ENCODE measurements at places on chromosomes 16 and 17.

- no peak for DNase-seq
Observed at GRCh38 chr16:88369447-88370008, 13.2 kb upstream of the ZNF469 start.

DNA sequence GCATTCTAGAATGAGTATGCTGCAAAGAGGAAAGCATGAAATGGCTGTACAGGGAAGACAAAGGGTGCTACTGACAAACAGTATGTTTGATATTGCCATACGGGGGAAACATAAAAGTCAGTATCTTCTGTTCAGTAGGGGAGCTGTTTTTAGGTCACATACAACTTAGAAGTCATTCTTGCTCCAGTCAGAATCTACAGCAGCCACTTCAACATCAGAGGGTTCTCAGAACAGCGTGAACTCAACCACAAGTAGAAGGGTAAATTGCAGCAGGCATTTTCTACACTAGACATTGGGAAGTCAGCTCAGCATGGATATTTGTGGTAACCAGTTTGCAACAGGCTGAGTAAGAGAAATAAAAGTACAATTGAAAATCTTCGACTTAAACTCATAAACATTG, 1241.8 kb upstream of the GOT2 start:
- DNase-seq, result no peak

DNA sequence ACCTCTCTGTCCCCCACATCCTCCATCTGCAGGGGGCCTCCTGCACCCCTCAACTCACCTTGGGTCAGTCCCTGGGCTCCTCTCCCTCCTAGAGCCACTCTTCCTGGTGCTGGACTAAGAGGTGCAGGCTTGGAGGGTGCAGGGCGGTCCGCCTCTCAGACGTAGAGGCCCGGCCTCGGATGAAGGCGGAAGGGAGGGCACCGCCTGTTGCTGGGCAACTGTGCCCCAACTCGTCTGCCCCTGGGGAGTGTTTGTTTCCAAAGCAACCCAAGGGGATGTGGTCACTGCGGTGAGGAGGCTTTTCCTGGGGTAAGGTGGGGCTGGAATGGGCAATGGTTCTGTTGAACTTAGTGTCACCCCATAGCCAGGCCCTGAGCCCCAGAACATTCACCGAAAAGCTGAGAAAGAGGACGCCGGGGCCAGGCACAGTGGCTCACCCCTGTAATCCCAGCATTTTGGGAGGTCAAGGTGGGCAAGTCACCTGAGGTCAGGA, at the start of gene C16orf54:
Gene C16orf54 (minus strand): TSS at position 138 of the 493 bp plus-strand sequence. CDS start 1,039 bp downstream, outside the sequence.
- DNase-seq, result no peak

DNA sequence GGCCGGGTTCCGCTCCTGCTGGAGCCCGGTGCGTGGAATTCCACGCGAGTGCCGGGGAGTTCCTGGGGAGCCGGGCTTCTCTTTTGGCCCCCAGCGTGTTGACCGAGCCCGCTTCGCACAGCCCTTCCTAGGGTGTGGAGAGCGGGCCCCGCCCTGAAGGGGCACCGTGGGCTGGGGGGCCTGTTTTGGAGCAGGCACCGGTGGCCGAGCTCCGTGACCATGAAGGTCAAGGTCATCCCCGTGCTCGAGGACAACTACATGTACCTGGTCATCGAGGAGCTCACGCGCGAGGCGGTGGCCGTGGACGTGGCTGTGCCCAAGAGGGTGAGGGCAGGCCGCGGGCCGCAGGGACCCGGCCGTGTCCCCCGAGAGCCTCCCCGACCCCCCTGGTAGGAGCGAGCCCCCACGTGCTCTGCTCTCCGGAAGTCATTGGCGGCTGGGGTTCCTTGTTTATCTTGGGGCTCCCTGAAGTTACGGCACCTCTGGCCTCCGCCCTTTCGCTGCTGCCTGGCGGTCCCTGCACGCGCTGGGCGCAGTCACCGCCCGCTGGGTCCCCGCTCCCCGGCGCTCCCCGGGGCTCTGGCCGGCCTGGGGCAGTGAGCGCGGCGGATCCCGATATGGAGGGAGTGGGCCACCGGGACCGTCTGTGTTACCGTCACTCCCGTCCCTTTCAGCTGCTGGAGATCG, 528 bp downstream of the HAGHL start:
- no peak for DNase-seq

- DNase-seq, result no peak
Observed at GRCh38 chr16:86534779-86535615, 20.0 kb downstream of the MTHFSD start.
